ENCODE measurements at places on chromosomes 3 and 15.

GRCh38 chr3:5012367-5012766, 33.1 kb downstream of the BHLHE40 start:
- DNase-seq = no peak

GRCh38 chr15:52071570-52071969, 41.0 kb downstream of the BCL2L10 start:
- DNase-seq = peak; percentile 85

DNA sequence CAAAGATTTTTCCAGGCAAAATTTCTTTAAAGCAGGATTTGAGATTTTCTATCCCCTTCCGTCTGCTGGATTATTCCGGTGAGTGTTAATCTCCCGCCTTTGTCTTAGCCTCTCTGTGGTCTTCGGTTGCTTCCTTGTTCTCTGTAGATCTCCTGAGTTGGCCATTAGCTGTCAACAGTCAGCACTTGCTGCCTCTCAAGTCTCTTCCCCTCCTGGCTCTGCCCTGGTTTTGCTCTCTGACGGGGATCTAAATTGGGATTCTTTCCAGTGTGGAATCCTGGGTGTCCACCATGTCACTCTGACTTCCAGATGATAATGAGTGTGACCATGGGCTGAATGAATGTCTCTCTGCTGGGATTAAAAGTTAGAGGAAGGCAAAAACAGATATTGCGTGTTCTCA, 121.5 kb downstream of the IGF1R start:
- no peak for DNase-seq

GRCh38 chr3:18892047-18892446, 256.3 kb upstream of the KCNH8 start:
- DNase-seq = no peak

DNA sequence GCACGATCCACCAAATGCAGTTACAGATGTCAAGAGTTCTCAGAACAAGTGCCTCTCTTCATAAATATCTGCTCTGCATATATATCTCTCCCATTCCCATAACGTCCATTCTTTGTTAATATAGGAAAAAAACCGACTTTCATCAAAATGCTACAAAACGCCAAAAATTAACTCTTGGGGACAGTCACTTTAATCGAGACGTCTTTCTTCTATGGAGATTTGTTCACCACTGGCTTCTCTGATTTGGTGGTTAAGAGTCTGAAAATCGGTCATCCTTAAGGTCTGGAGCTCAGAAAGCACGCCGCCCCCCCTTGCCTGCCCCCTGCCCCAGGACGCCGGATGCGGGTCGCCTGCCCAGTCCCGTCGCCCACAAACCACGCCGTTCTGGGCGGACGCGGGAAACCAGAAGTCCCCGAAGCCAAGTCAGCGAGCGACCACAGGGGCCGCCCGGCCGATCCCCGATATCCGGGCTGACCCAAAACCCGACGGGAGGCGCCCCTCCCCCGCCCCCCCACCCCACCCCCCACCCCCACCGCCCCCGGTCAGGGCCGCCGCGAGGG, 252.7 kb downstream of the TJP1 start:
- no peak for DNase-seq

DNA sequence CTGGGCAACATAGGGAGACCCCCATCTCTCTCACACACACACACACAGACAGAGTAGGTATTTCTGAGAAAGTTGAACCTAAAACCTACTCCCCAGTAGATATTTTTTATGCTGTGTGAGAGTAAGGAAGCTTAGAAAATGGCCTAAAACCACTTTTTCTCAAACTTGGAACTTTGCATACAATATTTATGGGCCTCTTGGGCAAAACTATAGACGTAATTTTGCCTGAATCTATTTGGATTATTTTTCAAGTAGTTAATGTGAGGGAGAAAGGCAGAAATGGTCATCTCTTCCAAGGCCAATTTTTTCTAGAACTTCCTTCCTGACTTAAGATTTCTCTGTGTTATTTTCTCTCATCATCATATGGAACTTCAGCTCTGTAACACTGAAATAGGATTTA, 81.7 kb downstream of the ZNF609 start:
- no peak for DNase-seq

- peak; percentile 47 for DNase-seq
These were observed 33.5 kb downstream of the BCL2L10 start for GRCh38 chr15:52078876-52079700.

GRCh38 chr15:36605604-36606263, 26.3 kb downstream of the CDIN1 start:
- DNase-seq = no peak

GRCh38 chr3:34676436-34676835, 878.0 kb downstream of the PDCD6IP start:
- no peak for DNase-seq

DNA sequence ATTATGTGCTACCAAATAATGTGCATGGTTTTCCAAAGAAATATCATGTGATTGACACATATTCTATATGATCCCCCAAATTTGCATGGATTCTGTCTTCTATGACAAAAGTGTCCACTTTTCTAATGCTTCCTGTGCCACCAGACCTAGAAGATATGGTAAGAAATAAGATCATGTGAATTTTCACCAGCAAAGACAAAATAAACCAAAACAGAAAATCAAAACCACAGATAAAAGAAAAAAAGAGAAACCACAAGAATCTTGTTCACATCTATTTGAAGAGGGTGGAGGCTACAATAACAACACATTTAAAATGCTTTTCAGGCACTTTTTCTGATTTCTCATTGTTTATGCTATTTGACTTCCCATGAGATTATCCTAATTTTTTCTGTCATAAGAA, 303.4 kb downstream of the DIPK2A start:
- DNase-seq = no peak

- no peak for DNase-seq
These were observed 11.3 kb upstream of the THRB start for GRCh38 chr3:24505691-24506550.

GRCh38 chr3:1798711-1799405, 299.8 kb upstream of the CNTN4 start:
- no peak for DNase-seq
